GM12892 (cell line): ENCODE measurements at places on chromosomes 13 and 19.

DNA sequence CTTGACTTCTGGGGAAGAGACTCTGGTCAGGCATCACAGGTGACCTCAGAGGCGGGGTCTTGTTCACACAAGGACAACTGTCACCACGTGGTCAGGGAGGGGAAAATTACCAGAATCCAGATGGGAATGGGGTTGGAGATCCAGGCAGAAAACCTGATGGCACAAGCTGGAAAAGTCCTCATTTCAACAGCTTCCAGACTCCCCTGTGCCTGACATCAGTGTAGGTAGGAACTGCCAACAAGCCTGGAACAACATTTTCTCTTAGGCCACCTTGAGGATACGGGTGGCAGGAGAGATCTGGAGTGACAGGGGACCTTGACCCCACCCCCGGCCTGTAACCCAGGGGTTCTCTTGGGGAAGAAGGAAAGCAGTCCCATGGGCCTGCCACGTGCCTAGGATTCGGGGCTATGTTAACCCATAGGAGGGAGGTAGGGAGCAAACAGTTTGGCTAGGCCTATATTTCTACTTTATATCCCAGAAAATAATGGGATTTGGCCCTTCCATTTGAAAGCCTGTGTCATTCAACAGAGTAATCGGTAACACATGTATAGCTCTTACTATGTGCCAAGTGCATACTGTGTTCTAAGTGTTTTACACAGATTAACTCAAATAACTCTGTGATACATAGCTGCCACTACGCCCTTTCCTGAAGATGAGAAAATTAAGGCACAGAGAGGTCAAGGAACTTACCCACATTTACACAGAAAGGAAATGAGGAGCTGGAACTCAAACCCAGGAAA, 44.9 kb upstream of the C13orf42 start:
- DNase-seq: no peak

- DNase-seq: no peak
Observed at GRCh38 chr13:91450913-91451312, 52.5 kb downstream of the GPC5 start.

DNA sequence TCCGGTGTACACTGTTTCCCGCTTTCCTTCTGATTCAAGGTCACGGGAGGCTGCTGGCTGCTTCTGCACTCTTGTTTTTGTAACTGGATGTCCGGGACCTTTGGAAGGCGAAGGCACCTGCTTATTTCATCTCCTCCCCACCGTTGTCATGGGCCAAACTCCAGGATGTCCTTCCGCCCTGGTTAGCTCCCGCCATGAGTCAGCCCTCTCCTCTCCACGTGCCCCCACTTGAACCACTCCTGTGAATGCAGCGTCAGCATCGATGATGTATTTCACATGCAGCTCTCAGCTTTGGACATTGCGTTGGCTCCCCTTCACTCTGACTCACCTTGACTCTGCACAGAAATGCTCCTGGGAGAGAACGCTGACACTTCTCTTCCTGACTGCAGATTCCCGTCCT, 5.5 kb upstream of the GALP start:
- no peak for DNase-seq

- no peak for DNase-seq
Observed at GRCh38 chr19:8161135-8161646, 11.8 kb upstream of the FBN3 start.

GRCh38 chr19:18704971-18705370, 21.5 kb downstream of the CRTC1 start:
- no peak for DNase-seq

- DNase-seq: peak; percentile 38
Observed at GRCh38 chr13:50082426-50083281, 67.4 kb downstream of the KCNRG start.

DNA sequence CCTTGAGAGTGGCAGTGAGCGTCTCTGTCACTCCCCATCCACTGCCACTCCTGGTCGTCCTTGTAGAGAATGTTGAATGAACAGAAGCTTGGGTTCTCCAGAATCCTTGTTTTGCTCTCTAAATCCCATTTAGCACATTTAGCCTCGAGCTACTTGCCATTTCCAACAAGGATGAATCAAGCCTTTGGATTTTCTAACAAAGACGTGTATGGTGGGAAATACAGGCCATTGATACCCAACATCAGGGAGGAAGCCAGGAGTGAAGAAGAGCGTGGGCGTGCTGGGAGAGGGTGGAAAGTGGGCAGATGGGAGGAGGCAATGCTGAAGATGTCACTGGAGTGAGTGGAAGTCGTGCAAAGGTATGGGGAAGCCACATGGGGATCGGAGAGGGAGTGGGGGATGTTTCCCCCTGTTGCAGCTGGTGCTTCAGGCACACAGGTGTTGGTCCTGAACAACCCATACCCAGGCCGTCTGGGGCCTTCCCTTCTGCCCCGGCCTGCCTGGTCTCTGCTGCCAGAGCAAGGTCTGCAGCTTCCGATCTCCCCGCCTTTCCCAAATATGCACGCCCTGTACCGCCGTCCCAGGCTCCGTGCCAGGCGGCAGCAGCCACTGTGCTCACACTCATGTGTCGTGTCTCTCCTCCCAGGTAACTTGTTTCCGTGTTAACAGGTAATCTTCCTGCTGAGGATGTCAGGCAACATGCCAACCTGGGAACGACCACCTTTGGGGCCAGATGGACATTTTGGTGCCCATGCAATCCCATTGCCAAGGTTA, 48.7 kb downstream of the ZIC5 start:
- no peak for DNase-seq

- DNase-seq: no peak
Observed at GRCh38 chr13:109834973-109835720, 48.8 kb upstream of the IRS2 start.

GRCh38 chr13:36259361-36260137, 38.1 kb downstream of the CCDC169 start:
- DNase-seq: no peak

DNA sequence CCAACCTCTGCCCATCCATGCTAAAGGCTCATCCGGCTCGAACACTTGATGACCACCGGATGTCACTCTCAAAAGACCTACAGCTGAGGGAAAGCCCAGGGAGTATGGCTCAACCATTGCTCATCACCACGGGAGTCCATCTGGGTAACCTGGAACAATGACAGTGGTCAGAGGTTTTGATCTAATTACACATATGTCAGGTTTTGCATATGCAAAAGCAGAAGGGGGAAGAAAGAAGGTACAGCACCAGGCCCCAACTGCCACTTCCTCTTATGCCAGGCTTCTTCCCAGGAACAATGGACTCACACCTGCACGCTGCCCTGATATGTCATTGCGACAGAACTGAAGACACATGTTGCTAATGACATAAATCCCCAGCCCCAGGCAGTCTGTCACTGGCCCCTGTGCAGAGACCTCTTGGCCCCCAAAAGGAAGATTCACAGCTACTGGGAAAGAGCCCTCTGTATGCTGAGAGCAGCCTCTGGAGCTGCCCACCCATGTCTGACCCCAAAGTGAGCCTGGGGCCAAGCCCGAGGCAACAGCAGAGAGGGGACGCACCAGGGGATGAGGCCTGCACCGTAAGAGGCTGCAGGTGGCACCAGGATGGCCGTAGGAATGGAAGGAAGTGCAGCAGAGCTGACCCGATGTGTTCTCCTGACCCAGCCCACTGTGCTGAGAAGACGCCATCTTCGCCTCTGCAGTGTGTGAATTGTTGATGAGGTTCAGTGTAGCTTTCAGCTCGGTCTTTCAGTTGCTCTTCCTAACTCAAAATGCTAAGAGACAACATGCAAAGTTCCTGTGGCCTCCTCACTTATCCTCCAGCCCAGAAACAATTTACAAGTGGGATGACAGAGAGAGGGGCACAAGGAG, 26.3 kb downstream of the EPS15L1 start:
- DNase-seq: no peak

DNA sequence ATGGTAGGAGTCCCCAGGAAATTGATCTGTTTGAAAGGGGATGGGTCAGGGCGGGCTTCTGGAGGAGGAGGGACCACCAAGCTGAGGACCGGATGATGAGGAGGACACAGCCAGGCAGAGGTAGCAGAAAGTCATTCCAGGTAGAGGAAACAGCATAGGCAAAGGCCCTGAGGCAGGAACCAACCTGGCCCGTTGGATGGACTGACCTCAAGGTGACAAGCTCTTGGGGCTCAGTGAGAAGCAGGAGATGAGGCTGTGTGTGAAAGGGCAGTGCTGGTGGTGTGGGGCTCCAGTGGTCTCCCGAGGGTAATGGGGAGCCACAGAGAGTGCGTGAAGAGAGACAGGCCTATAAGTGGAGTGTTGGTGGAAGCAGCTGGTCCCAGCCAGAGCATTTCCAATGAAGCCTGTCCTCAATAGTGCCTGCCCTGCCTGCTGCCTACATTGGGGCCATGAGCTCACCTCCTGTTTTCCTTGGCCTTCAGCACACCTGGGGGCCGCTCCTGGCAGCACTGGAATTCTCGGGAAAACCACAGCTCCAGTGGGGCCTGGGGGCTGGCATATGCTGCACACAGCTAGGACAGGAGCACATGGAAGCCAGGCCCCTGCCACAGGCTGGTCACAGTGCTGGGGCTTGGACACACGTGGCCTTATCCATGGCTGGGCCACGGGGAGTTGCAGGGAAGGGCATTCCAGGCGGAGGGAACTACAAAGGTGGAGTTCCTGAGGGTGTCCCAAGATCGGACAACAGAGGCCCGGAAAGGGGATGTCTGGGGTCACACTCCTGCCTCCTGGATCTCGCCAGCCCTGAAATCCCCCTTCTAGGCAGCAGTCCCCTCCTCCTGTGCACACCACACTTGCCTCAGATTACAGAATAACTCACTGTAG, 2.3 kb upstream of the COMP start:
- no peak for DNase-seq

DNA sequence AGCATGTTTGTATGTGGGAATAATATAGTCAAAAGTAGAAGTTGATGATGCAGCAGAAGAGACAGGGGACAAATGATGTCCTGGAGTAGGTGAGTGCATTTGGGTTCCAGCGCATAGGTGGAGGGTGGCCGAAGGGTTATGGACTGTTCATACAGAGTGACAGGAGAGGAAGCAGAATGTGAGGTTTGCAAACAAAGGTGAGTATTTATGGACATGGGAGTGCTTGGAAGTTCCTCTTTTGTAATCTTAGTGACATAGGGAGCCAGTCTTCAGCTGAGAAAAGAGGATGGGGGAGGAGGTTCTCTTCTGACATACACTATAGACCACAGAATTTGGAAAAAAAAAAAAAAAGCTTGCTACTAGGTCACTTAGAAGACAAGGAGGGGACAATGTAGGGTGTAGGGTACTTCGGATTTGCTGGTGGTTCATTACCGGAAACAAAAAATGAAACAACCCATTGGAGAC, 331.6 kb downstream of the DLEU7 start:
- no peak for DNase-seq

- DNase-seq: no peak
Observed at GRCh38 chr19:33811736-33812387, 15.2 kb downstream of the KCTD15 start.

- peak; percentile 60 for DNase-seq
Observed at GRCh38 chr19:4140237-4140711, 13.2 kb upstream of the CREB3L3 start.

DNA sequence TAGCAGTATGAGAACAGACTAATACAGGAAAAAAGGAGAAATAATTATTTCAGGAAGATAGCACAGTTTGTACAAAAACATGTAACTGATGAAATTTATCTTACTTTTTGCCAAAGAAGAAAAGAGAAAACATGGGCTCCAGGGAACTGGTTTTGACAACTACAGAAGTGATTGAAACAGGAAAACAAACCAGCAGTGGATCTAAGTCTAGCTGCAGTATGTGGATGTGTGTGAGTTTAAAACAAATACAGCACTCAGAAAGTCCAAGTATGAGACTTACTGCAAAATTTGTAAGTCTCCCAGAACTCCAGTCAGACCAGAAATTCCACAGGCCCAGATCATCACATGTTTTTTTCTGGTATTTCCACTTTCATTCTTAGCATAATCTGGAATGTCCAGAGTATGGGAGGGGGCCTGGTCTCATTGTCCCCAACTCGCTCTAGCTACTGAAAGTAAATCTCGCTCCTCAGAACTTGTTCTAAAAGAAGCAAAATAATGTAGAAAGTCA, 259.5 kb downstream of the NHLRC3 start:
- DNase-seq: no peak

GRCh38 chr13:110581506-110582185, 20.1 kb upstream of the RAB20 start:
- DNase-seq: no peak

GRCh38 chr19:43460362-43461016, 4.9 kb downstream of the LYPD3 start:
- DNase-seq: no peak

DNA sequence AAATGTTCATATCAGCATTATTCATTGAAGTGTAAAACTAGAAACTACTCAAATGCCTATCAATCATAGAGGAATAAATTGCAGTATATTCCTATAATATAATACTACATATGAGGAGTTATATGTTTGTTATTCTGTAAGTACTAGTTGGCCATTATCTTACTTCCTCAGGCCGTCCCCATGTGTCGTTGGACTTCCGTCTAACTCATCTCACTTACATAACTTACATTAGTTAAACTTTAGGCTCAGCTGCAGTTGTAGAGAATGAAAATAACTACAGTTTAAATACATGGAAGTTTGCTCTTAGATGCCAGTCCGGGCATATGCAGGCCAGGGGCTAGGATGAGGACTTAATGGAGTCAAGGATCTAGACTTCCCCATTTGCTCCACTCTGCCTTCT, 8.6 kb upstream of the EPSTI1 start:
- no peak for DNase-seq
